ENCODE measurements at places on chromosomes 3 and 15. TPM values are rescaled to one million over a fixed set of nuclear protein-coding genes. Genes with fewer than 3 reads are reported as not detected.

GRCh38 chr3:76436894-76437293 lies 603.0 kb upstream of the ROBO2 start:
- no peaks in the 10 kb centered on the region for H3K4me1 ChIP-seq
- no peak for DNase-seq
- H3K27ac ChIP-seq = peak overlapping the region; percentile 22
- no peak overlapping the region for H3K4me3 ChIP-seq
- no peaks in the 10 kb centered on the region for H3K27me3 ChIP-seq
- no peaks in the 10 kb centered on the region for H3K36me3 ChIP-seq

DNA sequence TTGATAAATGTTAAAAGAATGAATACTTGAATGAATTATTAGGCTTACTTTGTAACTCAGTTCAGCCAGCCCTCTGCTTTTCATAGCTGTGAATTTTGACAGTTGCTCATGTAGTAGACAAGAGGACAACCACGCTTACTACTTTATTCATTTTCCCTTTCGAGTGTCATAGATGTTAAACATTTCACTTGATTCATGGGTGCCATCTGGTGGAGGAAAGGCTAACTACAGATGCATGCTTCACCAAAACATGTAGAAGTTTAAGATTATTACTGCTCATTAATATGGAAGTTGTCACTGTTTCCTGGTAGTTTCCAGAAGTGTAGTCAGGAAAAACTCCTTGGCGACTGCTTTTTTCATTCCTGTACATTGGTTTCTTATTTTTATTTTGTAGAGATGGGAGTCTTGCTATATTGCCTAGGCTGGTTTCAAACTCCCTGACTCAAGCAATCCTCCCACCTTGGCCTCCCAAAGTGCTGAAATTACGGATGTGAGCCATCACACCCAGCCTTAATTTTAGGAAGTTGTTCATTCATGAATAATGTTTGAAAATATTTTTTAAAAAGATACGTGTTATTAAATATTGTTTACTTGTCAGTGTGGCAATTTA lies 163.2 kb downstream of the B3GALNT1 start:
- H3K27me3 ChIP-seq = no peaks in the 10 kb centered on the region
- DNase-seq = no peak
- H3K27ac ChIP-seq = no peak overlapping the region

GRCh38 chr3:72434296-72434695 lies 413.9 kb downstream of the SHQ1 start:
- no peak for DNase-seq
- no peak overlapping the region for H3K27ac ChIP-seq
- peaks cover 9% of the 10 kb centered on the region for H3K4me1 ChIP-seq
- H3K36me3 ChIP-seq = no peaks in the 10 kb centered on the region

DNA sequence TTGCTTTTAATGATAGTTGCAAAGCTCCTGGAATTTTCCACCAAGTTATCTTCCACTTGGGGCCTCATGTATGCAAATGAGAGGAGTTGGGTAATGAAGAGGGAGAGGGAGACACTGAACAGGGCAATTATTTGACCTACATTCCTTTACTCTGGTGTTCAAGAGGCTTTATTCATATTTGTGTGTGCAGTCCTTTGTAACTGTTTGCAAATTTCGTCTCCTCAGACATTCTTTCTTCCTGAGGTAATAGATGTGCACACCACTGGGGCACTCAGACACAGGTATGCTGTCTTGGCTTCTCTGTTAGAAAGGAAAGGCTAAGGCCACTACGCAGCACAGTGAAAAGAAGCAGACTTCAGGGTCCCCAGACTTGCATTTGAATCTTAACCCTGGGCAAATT lies 189.7 kb upstream of the IL12A start:
- H3K4me3 ChIP-seq = no peak overlapping the region
- H3K27me3 ChIP-seq = no peaks in the 10 kb centered on the region
- no peaks in the 10 kb centered on the region for H3K36me3 ChIP-seq
- no peak overlapping the region for H3K27ac ChIP-seq
- peaks cover 24% of the 10 kb centered on the region for H3K4me1 ChIP-seq
- no peak for DNase-seq

CAMKV gene
- total RNA-seq = not detected

Data from spleen (tissue), 13 donors.